ENCODE measurements at places on chromosomes 7 and 10.

DNA sequence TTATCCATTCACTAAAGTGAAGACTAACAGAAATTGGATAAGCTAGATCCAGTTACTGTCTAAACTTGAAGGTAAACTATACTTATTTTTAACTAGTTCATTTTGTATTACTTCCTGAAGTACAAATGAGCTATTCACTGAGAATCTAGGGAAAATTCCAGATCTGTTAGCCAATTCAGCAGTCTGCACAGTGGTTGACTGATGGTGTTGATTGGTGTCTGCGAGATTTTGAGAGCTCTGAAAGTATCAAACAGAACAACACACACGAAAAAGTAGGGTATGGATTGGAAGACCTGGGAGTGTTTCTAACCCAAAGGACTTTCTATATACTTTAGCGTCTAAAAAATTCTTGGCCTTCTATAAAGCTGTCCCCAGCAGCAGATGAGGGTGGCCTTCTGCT is 33.6 kb upstream of the AGR2 start:
- DNase-seq, result no peak

DNA sequence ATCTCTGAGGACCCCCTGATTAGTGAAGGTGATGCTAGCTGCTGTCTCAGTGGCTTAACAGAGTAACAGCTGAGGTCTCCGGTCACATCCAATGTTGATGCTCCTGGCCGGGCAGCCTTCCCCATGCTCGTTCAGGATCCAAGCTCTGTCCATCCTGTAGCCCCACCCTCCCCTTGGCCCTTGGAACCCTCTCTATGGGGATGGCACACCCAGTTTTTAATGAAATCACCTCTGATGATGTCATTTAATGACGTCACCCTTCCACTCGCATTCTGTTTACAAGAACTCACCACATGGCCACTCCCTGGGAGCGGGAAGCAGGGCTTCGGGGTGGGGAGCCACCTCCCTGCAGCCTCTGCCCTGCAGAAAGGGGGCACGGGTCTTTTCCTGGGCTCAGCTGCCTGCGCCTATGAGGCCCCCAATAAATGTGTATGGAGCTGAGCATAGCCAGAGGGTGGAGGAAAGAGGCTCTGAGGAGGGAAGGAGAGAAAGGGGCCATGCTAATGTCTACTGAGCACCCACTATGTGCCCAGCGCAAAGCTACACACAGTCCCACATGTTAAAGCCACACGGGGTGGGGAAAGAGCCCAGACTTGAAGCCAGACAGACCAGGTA is 95.5 kb downstream of the OAT start:
- no peak for DNase-seq

GRCh38 chr7:155807789-155808548 is 4.3 kb downstream of the SHH start:
- DNase-seq, result no peak

- DNase-seq, result no peak
Measured at GRCh38 chr10:60606343-60607080, 171.8 kb upstream of the CDK1 start.

DNA sequence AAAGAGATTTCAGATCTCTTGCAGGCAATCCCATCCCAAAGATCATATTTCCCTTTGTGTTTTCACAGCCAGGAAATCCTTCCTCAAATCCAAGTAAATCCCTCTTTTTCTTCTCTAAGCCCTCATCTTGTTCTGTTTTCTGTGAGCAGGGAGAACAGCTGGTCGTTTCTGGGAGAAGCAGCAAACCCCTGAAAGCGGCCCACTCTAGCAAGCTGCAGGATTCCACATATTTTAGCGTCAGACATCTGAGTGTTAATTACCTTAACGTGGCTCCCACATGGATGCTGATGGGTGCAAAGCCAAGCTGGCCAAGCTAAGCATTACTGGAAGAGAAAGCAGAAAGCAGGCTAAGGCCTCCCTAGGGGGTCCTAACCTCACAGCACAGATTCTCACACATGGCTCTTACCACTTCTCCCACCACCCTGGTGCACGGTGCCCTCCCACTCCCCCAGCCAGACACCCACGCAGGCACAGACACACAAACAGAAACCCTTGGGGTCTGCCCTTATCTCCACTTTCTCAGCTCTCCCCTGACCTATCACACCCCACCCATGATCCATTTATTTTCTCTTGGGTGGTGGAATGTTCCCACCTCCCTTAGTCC is 551.0 kb upstream of the AUTS2 start:
- DNase-seq, result no peak

DNA sequence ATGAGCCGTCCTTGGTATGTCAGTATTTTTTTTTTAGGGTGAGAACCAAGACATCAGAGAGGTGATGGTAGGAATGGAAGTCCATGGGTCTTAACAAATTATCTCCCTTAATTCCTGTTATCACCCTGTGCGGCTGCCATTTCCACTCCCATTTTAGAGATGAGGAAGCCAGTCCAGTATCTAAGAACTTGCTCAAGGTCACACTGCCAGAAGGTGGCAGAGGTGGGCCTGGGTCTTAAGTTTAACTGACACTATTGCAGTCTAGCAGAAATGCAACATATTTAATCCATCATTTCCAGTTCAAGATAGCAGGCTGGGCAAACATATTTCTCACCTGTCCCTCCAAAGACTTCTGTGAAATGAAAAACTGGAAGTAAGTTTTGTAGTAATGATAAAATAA is 108.3 kb downstream of the GLI3 start:
- DNase-seq, result no peak

GRCh38 chr7:118306771-118307170 is 82.3 kb downstream of the ANKRD7 start:
- DNase-seq, result no peak

DNA sequence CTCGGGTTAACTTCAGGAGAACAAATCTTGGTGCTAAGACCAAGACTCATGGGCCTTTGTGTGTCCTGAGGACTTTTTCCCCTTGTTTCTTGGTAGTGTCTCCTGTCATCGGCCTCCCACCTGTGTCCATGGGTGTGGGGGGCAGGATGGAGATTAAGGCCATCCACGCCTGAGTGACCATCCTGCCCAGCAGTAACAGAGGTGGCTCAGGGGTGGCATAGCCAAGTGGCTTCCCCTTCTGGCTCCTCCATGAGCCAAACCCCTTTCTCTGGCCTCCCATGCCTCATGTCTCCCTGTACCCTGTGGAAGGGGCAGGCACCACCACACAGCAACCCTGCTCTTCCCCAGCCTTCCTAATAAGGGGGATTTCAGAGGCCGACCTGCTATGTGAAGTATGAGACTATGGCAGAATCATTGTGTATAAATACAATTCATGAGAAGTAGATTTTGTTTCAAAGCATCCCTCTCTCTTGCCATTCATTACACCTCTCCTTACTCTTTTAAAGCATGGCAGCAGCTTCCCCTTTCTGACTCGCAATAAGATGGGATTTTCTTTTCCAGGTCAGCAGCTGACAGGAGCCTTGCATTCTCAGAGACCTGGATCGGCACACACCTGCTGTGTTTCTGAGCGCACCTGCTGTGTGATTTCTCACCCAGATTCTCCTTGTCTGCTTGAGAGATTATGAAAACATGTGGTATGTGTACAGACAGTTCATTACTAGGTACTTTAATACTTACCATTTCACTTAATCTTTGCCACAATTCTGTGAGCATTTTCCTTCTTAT is 102.5 kb downstream of the XPNPEP1 start:
- no peak for DNase-seq

DNA sequence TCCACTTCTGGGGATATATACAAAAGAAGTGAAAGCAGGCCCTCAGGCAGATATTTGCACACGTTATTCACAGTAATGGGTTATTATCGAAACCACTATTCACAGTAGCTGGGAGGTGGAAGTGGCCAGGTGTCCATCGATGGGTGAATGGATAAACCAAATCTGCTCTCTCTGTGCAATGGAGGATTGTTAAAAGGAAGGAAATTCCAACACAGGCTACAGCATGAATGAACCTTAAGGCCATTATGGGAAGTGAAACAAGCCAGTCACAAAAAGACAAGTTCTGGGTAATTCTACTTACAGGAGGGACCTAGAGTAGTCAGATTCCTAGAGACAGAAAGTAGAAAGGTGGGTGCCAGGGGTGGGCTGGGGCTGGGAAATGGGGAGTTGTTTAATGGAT is 48.5 kb upstream of the BHLHA15 start:
- no peak for DNase-seq

- no peak for DNase-seq
Measured at GRCh38 chr7:50314836-50315592, 10.5 kb downstream of the IKZF1 start.

- DNase-seq, result no peak
Measured at GRCh38 chr7:116955340-116955739, 2.0 kb downstream of the ST7 start.

- no peak for DNase-seq
Measured at GRCh38 chr10:75544386-75544785, 113.0 kb downstream of the LRMDA start.

DNA sequence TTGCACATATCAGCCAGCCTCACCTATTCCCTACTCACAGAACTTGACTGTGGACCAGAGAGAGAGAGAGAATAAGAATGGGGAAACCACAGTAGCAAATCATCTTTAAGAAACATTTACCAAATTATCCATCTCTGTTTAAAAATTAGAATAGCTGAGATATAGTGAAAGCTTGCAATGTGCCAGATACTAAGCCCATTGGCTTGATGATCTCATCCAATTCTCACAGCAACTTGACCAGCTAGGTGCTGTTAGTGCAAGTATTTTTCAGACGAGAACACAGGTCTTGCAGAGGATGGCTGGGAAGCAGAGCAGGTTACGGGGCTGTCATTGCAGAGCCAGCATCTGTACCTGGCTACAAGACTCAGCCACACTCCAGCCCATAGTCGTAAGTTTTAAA is 50.9 kb downstream of the KLF6 start:
- no peak for DNase-seq

- no peak for DNase-seq
Measured at GRCh38 chr7:139393621-139394211, 34.0 kb downstream of the LUC7L2 start.

DNA sequence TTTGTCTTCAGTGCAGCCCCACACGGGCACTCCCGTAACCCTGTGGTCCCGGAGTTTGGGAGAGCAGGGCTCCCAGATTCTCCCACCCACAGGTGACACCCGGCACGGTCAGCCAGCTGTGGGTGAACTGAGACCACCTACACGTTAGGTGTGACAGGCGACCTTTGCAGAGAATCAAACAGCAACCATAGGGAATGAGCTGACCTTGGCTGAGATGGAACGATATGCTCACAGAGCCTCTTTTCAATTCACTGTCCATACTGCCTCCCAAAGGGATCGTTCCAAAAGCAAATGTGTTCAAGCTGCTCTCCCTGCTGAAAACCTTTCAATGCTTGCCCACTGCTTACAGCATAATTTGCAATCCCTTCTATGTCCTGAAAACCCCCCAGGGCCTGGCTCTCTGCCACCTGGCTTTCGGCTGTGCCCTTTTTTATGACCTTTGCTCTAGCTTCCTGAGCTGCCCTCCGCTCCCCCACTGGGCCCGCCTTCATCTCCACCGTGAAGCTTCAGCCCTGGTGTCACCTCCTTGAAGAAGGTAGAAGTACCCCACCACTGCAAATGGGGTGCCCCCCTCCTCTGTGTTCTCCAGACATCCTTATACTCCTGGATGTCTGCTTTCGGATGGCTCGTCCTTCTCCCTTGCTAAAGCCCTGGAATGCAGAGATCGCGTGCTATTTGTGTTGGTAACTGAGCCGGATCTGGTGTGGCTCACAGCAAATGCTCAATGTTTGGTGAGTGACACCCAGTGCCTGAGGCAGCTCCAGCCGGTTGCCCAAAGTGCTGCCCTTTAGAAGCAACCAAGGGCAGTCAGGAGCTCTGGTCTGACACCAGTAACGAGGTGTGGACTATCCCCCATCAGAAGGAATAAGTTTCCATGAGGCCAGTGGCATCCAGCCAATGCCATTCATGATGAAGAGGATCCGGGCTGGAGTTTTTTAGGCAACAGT is 90.4 kb downstream of the KIAA1549 start:
- DNase-seq, result no peak

DNA sequence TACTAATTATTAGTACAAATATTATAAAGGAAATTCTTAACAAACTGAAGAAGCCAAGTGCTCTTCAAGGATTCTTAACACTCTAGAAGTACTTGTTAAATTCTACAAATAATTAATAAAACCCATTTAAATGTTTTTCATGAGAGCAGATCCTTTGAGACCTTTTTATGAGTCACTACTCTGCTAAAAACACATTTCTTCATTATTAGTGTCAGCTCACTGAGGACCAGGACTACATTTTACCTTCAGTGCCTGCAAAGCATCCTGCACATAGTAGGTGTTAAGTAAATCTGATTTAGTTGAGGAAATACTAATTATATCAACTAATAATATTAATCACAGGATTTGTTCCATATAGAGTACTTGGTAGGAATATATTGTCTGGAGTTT is 273.6 kb downstream of the PHTF2 start:
- DNase-seq, result no peak

DNA sequence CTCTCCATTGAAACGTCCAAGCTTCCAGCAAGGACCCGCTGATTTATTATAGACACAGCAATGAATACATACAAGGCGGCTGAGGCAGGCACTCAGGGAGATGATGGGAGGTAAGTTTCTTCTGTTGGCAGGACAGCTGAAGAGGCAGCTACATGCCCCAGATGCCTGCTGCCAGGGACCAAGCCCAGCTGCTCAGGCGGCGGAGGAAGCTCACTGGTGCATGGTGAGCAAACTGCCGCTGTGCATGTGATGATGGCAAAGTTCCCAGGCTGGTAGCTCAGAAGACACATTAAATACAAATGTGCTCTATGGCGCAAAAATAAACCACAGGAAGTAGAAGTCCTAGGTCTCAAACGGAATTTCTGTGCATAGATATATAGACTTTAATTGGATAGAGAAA is 2.3 kb downstream of the DNTT start:
- DNase-seq, result no peak

DNA sequence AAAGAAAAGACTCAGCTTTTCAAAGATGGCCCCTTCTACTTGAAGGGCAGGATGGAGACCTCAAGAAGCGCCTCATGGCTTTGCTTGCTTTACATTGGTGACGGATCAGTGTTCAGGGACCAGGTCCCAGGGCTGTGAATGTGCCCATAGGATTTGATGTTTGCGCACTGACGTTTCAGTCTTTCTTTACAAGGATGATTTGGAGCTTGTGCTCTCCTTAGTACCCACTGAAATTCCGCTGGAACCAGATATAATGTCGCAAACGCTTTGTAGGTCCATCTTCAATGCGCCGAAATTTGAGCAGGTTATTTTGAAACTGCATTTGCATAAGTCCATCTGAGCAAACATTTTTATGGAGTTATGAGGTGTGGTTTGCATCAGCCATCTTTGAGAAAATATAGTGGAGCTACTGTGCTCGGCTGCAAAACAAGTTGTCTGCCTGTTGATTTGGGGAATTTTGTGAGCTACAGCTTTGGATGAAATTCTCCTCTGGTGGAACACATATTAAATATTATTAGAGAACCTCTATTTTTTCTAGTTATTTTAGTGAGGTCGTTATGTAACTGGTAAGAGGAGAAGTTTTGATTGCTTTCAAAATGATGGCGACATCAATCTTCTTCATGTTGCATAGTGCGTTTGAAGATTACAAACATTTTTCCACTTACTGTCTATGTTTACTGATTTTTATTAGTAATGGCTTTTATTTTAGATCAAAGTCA is 2.4 kb downstream of the RBM20 start:
- no peak for DNase-seq

- DNase-seq, result no peak
Measured at GRCh38 chr10:24723386-24723787, 300 bp downstream of the ARHGAP21 start.

GRCh38 chr7:29622335-29623265 is 59.0 kb downstream of the PRR15 start:
- DNase-seq, result no peak

Data from esophagus squamous epithelium (tissue), 5 donors.